ENCODE measurements at places on chromosomes 6 and 20.

DNA sequence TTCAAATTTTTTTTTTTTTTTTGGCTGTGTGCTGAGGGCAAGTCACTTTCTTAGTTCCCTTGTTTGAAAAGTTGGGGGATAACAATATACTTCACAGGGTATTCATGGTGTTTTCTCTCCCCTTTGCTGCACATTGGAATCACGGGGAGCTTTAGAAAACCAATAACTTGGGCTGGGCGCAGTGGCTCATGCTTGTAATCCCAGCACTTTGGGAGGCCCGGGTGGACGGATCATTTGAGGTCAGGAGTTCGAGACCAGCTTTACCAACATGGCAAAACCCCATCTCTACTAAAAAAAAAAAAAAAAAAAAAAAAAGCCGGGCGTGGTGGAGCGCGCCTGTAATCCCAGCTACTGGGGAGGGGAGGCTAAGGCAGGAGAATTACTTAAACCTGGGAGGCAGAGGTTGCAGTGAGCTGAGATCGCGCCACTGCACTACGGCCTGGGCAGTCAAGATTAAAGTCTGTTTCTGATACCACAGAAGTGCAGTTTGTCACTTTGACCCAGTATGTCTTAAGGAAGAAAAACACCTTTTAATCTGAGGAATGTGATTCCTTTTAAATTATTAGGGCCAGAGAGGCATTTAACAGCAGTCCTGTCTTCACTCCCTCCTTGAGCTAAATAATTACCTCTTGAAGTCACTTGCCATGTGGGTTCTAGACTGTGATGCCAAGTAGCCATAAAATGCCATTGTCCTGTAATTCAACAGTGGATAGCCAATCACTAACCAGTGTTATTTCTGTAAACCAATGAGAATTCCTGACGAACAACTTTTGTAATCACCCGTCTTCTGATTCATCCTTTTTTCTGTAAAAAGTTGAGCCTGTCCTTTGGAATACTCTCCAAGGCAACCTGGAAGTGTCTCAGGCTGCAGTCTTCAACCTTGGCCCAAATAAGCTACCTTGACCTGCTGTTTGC, 16.1 kb downstream of the SRSF3 start:
- DNase-seq, result no peak

- DNase-seq, result no peak
Measured at GRCh38 chr6:131740161-131740560, 29.3 kb upstream of the CTAGE9 start.

GRCh38 chr6:137271245-137272183, 52.3 kb upstream of the IFNGR1 start:
- no peak for DNase-seq

DNA sequence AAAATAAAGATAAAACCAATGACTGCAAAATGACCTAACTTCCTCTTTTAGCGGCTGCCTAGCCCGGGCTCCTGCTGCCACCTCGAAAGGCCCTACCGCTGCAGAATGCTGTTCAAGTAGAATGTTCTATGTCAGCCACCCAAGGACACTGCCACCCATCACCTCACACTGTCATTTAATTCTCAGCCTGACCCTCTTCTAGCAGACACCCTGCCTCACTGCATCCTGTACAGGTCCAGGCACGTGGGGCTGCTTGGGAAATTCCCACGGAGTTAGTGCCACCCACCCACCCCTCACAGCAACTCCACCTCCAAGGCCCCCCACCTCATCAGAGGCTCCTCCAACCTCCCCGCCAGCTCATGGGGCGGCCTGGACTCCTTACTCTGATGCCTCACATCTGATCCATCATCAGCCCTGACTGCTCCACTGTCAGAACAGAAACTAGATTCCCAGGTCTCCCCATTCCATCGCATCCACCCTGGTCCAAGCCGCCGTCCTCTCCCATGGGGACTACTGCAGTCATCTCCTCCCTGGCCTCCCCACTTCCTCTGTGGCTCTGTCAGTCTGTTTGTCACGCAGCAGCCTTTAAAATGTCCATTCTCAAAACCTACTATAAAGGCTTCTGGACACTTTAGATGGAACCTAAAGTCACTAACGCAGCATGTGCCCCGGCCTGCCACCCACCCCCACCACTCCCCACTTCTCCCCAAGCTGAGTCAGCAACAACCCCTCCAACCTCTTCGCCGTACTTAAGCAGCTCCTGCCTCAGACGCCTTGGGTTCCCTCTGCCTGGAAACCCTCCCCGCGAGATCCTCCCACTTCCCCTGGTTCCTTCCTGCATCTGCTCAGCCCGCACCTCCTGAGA, 17.0 kb downstream of the NFATC2 start:
- DNase-seq, result peak; percentile 68

DNA sequence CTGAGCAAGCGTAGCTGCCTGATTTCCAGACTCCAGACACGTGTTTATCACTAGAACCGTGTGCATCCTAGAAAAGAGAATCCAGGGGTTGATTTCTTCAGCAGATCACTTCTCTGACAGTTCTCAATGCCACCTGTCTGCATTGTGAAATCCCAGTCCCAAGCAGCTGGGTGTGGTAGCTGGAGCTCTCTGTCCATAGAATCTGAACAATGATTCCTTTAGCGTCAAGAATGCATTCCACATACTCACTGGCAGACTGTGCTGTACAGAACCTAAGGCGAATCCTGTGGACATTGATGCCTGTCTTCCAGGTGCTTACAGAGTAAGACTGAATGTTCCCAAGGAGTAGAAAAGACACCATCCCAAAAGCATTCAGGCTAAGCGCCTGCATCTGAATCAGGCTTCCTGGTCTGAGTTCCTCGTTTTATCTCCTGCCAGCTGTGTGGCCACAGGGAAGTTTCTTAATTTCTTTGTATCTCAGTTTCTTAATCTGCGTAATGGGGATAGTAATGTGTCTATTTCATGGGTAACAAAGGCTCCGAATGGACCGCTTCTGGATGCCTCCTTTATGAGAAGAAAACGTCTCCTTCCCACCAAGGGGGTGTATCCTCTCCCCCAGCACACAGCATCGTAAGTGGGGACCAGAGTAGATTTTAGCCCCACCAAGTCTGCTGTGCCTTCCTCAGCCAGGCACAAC, 10.4 kb upstream of the TRAF3IP2 start:
- DNase-seq, result no peak

DNA sequence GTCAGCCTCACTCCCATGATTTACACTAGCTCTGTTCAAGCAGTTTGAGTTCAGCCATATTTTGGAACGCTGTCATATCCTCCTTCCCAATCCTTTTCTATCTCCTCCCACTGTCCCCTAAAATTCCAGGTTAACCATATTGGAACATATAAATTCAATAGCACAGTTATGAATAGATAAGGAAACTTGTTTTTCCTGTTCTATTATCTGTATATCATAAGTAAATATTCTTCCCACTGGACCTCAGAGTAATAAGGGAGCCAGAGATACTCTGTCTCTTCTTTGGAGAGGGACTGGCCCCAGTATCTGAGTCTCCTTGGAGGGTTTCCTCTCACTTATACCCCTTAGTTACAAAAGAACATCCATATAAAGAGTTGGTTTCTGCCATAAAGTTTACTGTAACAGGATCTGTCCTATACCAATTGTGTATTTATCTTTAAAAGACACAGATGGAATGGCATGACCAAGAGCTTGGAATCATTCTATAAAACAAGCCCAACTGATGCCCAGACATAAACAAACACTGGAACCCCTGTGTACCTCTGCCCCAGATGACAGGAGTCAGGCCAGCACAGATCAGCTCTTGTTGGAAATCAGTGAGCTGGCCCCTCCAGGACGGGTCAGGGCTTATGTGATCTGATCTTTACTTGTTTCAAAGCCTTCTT, 67.1 kb downstream of the EPB41L2 start:
- DNase-seq, result no peak

GRCh38 chr6:149906405-149906804, 8.5 kb upstream of the RAET1E start:
- no peak for DNase-seq

- no peak for DNase-seq
Measured at GRCh38 chr6:126123226-126123625, 136.9 kb downstream of the TRMT11 start.

GRCh38 chr6:137880746-137881521, 13.9 kb downstream of the TNFAIP3 start:
- no peak for DNase-seq

DNA sequence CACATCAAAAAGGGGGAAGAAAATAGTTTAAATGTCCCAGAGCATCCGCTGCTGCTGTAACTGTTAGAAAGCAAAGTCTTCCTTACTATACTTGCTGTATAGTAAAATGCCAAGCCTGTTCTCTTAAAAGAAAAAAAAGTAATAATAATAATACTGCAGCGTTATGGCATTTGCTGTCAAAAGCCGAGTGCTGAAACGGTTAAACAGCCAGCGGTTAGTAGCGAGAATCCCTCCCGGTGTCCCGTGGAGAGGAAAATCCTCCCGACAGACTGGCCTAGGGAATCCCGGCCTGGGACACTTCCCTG, 19.5 kb upstream of the NFATC2 start:
- DNase-seq, result no peak

Measured in KG1 (cell line).